ENCODE measurements at places on chromosomes 4 and X.
A peak's percentile ranks its signal among the peaks of the same experiment; 100 is the strongest.

- DNase-seq: peak; percentile 73
Measured at GRCh38 chr4:173252024-173252935, 81.9 kb downstream of the HMGB2 start.

DNA sequence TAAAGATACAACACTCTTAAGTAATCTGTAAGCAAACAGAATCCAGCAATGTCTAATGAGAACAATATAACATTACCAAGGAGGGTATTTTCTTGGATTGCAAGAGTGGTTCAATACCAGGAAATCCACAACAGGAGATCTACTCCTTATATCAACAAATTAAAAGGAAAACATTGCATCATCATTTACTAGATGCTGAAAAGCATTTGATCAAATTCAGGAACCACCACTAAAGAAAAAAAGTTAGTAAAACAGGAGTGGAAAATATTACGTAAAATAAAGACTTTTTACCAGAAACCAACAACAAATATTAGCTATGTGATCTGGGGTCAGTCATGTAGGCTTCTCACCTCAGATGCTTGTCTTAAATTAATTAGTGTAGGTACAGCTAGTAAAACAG lies 66.8 kb upstream of the MAB21L2 start:
- no peak for DNase-seq

DNA sequence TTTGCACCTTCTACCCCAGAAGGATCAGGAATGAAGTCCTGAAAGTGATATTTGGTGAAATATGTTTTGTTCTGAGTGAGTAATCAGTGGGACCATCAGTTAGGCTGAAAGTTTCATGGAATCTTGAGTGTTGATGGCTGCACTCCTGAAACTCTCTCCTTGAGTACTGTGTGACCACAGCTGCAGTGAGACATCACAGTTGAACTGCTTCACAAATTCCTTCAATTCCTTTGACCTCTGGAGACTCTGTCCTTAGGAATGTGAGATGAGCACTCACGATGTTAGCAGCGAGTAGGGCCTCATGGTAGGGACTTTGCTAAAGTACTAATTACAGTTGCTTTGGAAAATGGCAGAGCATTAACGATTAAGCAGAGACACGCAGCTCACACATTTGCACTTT lies 142.9 kb upstream of the SLC4A4 start:
- DNase-seq: peak; percentile 90

- no peak for DNase-seq
Measured at GRCh38 chr4:10647846-10648245, 36.7 kb downstream of the CLNK start.

- no peak for DNase-seq
Measured at GRCh38 chr4:168615294-168616065, 118.6 kb downstream of the PALLD start.

DNA sequence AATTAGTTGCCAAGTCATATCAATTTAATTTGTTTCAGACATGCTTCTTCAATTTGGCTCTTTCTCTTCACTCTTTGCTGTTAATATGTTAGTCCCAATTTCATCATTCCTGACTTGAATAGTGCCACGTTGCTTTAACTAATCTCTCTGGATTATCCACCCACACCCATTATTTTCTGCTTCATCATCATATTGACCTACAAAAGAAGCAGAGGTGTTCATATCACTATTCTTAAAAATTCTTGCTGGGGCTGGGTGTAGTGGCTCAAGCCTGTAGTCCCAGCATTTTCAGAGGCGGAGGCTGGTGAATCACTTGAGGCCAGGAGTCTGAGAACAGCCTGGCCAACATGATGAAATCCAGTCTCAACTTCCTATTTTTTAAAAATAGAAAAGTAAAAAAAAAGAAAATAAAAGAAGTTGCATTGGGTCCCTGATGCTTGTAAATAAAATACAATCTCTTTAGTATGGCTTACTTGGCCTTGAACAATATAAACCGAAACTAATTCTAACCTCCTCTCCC lies 65.7 kb upstream of the KCNIP4 start:
- no peak for DNase-seq

- no peak for DNase-seq
Measured at GRCh38 chr4:39750216-39750615, 52.3 kb downstream of the UBE2K start.

DNA sequence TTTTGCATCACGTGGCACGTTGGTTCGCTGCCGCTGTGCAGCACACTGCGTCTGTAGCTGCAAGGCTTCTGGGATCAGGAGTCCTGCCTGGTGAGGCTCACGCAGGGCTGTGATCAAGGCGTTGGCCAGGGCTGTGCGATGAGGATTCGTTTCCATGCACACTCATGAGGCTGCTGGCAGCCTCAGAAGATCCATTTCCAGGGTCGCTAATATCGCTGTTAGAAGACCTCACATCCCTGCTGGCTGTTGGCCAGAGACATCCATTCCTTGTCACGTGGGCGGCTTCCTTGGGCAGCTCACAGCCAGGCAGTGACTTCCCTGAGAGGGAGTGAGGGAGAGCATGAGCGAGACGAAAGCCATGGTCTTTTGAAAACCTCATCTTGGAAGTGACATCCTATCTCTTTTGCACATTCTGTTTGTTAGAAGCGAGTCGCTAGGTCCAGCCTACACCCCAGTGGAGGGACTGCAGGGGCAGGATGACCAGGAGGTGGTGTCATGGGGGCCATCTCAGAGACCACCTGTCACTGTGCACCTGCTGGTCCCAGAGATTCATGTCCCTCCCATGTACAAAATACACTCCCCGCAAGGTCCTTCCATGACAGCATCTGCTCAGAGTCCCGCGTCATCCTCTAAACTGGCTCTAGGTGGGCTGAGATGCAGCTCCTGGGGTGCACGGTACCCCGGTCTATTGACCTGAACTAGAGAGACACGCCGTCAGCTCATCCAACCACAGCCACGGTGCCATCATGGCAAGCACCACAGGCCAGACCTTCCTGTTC lies 12.2 kb downstream of the RGS12 start:
- peak; percentile 92 for DNase-seq

Data from osteoblast (primary cell).